MV-4-11 (cell line): ENCODE measurements at places on chromosomes 12 and 14.
A peak's percentile ranks its signal among the peaks of the same experiment; 100 is the strongest.

GRCh38 chr12:65596514-65597091 lies 227.7 kb upstream of the HMGA2 start:
- DNase-seq, result no peak

GRCh38 chr12:110224379-110225304 lies 56.4 kb upstream of the ATP2A2 start:
- DNase-seq, result peak; percentile 32

GRCh38 chr12:110920324-110920910 lies at the start of gene MYL2:
MYL2 (minus strand) TSS chr12:110920579; CDS start chr12:110920529, 50 bp downstream.
- no peak for DNase-seq

DNA sequence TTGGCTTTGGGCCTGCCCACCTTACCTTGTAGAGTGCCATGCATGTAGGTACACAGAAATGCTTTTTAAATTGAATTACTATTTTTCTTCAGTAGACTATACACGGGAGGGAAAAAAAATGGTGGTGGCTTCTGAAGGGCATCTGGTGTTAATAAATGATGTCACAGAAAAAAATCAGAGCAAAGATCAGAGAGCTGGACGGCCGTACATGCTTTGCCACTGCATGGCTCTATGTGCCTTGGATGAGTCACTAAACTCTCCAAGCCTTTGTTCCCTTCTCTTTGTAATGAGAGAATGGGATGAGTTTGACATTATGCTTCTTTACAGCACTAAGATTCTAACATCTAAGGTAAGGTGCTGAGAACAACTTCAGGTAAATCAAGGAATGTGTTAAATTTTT lies 376.4 kb upstream of the DDHD1 start:
- no peak for DNase-seq

DNA sequence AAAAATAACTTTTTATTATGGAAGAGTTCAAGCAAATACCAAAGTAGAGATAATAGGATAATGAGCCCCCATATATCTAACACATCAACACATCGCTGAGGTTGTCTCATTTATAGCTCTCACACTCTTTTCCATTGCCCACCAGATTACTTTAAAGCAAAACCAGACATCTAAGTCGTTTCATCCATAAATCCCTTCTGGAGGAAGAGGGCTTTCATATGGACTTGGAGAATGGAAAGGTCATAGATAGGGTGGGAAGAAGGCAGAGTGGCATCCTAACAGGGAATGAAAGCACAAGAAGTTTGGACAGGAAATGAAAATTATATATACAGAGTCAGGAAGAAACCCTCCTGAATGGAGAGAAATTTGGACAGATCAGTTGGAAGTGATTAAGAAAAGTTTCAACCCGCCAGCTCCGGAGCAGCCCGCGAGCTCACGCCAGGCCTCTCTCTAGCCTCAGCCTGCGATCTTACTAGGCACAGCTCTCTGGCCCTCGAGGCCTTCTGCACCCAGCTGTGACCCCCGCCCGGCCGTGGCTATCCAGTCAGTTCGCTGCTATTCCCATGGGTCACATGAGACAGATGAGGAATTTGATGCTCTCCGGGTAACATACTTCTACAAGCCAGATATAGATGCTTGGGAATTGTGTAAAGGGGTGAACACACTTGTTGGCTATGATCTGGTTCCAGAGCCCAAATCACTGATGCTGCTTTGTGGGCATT lies 48.4 kb upstream of the NID2 start:
- DNase-seq, result no peak

GRCh38 chr14:97005934-97006333 lies 208.8 kb downstream of the VRK1 start:
- DNase-seq, result no peak

GRCh38 chr12:86496595-86496994 lies 240.4 kb upstream of the MGAT4C start:
- no peak for DNase-seq

DNA sequence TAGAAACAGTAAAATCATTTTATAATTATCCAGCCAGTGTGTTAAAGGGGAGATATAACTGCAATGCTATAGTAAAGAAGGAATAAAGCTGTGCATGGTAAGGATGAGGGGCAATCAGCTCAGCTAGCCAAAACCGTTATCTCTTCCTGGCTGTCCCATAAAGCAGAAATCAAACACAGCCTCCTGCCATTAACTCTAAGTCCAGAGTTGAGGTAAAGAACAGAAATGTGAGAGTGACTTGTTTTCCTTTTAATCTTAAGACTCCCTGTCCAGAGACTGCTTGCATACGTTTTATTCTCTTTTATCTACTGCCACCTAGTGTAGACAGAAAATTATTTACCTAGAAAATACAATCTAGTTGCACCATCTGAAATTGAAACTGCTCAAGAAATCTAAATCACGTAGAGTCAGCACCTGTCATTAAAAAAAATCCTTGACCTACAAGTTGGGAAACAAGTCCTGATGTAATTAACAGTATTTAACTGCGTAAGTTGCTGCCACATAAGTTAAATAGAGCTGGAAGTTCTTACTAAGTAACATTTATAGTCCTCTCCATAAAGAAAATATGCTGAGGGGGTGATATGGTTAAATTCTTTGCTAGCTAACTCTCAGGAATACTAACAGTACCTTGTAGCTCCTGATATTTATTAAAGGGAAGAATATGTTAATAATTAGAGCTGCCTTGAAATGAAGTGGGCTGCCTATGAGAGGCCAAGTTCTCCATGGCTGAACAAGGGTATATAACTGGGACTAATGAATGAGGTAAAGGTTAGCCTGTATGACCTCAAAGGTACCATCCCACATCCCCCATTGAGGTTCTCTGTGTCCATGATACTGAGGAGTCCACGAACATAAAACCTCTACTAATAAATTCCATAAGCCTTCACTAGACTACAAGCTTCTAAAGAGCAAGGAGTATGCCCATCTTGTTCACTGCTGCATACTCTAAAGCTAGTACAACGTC lies 62.7 kb downstream of the GALNT4 start:
- peak; percentile 70 for DNase-seq

DNA sequence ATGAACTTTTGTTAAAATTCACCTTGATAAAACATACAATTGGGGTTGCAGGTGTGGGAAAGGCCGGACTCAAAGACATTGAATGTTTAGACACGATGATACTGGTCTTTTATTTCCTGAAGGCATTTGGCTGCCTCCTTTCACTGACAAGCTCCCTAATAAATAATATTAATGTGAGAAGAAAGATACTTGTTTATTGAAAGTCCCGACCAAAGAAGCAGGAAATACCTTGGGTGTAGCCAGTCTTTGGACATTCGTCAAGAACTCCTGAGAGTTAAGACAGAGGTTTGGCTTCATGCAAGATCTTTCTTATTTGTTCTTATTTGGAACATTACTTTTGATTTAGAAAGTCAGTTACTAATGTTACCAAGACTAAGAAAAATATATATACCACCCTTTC lies 1133.8 kb upstream of the SEL1L start:
- DNase-seq, result no peak

- DNase-seq, result peak; percentile 43
Observed at GRCh38 chr12:6278439-6279255, 31.8 kb upstream of the PLEKHG6 start.

GRCh38 chr14:105474483-105475268 lies at the start of gene CRIP2:
CRIP2 (plus strand) TSS chr14:105474821; CDS start chr14:105474863, 42 bp downstream.
- no peak for DNase-seq
